ENCODE measurements at places on chromosomes 12 and 14.

- no peak for DNase-seq
These were observed 181.6 kb upstream of the FOXN3 start for GRCh38 chr14:89598548-89599186.

DNA sequence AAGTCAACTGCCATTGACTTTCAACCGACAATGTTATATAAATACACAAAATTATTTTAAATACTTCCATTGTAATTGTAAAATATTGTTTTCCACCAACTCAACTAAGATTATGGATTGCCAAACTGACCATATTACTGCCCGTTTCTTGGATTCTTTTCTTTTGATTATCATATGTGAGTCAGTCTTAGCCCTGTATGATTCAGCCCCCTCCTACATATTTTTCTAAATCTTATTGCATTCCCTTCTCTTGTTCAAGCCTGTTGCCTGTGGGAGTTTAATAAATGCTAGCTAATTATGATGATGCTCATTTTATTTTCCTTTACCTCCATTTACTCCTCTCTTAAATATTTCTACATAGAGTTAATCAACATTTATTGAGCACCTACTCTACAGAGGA, 6.8 kb downstream of the RASSF9 start:
- DNase-seq = no peak

DNA sequence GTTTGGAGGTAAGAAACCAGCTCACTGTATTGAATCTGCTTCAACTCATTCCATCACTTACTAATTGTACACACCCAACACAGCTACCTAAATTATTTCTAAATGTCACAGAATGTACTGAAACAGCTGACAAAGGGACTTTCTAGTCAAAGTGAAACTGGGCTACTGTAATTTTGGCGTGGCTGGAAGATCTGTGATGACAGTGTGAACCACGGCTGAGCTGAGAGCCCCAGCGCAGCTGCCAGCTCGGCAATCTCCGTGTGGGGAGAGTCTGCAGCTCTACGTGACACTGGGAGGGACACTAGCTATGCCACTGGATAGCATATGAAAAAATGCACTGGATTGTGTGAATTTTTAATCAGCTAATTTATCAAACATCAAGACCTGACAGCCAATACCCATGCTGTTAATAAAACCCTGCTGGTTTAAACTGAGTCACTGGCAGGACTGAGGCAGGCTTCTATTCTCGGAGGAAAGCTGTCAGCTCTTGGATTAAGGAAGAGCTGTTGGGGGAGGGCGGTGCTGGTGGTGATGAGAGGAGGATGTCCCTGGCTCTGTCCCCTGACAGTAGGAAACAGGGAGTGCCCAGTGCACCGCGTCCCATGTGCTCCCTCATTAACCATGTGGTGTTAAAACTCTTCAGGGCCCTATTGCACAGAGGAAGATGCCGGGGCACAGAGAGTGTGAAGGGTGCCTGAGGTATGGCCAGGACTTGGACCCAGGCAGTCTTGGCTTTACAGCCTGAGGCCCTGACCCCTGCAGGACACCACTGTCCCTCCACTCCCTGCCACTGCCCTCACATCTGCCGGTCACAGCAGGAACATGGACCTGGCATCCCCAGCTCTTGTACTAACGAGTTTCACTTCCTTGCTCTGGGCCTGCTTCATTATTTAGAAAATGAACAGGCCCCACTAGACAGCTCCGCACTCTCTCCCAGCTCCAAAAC, 13.3 kb downstream of the SLC15A4 start:
- DNase-seq = no peak

DNA sequence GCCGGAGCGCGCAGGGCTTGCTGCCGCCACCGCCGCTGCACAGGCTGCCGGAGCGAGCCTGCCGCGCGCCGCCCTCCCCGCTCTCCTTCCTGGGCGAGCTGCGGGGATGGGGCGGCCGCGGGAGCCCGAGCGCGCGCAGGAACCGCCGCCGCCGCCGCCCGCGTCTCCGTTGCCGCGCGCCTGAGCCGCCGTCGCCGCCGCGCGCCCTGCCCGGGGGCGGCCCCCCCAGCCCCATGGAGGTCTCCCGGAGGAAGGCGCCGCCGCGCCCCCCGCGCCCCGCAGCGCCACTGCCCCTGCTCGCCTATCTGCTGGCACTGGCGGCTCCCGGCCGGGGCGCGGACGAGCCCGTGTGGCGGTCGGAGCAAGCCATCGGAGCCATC, 352 bp downstream of the PLXNC1 start:
- DNase-seq = no peak

- DNase-seq = no peak
These were observed 18.6 kb downstream of the GPRC5A start for GRCh38 chr12:12909995-12910420.

DNA sequence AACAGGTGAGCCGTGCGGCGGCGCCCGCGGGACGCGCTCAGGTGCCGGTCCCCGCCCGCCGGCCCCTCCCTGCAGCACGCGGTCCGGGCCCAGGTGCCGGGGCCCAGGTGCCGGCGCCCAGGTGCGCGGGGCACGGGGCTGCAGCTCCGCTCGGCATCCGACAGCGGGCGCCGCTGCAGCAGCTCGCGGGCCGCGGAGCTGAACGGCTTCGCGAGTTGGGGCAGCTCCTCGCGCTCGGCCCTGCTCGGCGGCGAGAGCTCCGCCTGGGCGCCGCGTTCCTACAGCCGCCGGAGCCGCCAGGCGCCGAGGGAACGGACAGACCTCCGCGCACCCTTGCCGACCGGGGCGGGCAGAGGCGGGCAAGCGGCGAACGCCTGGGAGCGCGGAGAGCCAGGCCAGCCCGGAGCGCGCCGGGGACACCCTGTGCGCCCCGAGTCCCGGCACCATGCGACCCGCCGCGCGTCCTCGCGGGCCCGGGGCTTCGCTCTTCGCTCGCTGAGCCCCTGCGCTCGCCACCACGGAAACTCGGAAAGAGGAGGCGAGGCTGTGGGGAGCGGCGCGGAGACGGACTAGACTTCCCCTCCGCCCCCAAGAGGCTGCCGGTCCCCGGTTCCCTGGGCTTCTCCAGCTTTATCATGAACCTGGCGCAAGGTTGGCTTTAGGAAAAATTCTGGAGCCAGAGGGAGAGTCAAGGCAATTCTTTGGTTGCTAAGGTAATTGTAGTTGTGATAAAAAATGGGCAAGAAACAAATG, at the start of gene RGS6:
Gene RGS6 (plus strand): TSS at position 201 of the 753 bp plus-strand sequence.
- DNase-seq = peak; percentile 22

GRCh38 chr12:54463034-54463433, 10.4 kb downstream of the GTSF1 start:
- DNase-seq = no peak

DNA sequence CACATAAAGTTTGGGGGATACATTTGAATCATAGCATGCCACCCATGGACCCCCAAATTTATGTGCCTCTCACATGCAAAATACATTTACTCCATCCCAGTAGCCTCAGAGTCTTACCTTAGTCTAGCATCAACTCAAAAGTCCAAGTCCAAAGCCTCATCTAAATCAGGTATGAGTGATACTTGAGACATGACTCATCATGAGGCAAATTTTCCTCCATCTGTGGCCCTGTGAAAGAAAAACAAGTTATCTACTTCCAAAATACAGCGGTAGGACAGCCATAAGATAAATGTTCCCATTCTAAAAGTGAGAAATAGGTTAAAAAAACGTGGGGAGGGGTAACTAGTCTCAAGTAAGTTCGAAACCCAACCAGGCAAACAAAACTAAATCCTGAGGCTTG, 444.2 kb downstream of the SNAPC1 start:
- no peak for DNase-seq

DNA sequence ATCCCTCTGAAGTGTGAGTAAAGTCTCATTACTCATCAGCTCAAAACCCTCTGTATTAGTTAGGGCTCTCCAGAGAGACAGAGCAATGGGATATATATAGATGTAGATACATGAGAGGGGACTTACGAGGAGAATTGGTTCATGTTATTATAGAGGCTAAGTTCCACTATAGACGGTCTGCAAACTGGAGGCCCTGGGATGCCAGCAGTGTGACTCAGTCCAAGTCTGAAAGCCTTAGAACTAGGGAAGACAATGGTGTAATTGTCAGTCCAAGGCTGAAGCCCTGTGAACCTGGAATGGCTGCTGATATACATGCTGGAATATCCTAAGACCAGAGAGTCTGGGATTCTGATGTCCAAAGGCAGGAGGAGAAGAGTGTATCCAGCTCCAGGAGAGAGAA, 57.3 kb upstream of the CEP83 start:
- DNase-seq = no peak

- DNase-seq = no peak
These were observed 111.8 kb downstream of the CAPZA3 start for GRCh38 chr12:18849761-18850160.

GRCh38 chr12:122021193-122021821, 377 bp upstream of the BCL7A start:
- DNase-seq = peak; percentile 19

GRCh38 chr12:49974231-49974675, 1.5 kb downstream of the AQP6 start:
- DNase-seq = no peak

- no peak for DNase-seq
These were observed 54.2 kb upstream of the GPATCH2L start for GRCh38 chr14:76097547-76097946.

DNA sequence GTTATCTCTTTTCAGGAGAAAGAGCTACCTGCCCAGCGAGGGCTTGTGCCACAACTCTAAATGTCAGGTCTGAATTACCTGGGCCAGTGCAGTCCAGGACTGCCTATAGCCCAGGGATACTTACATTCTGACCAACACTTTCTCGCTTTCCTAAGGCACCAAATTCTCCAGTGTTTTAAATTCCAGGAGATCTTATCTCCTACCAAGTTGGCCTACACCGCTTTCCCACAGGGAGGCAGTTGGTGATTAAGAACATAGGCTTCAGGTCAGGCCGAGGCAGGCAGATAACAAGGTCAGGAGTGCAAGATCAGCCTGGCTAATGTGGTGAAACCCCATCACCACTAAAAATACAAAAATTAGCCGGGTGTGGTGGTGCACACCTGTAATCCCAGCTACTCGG, 41.1 kb downstream of the RPS29 start:
- DNase-seq = no peak

GRCh38 chr14:100330007-100330344, 6.8 kb downstream of the SLC25A47 start:
- DNase-seq = no peak

GRCh38 chr14:105746124-105746514, 219.7 kb downstream of the TMEM121 start:
- DNase-seq = no peak

DNA sequence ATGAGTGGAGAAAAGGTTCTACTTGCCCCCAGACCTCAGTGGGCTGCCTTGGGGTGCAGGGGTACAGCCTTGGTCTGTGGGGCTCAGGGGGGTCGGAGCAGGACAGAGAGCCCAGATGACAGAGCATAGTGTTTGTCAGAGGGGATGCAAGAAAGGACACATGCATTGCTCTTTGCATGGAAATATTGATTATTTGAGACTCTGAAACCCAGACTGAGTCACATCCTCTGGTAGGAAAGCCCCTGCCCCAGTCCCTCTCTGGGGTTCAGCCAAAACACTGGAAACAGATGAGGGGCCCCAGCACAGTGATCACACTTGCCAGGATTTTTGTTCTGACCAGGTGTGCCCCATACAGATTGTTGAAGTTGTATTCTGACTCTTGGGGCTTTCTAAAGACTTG, 1094.4 kb downstream of the BCL11B start:
- DNase-seq = peak; percentile 85

DNA sequence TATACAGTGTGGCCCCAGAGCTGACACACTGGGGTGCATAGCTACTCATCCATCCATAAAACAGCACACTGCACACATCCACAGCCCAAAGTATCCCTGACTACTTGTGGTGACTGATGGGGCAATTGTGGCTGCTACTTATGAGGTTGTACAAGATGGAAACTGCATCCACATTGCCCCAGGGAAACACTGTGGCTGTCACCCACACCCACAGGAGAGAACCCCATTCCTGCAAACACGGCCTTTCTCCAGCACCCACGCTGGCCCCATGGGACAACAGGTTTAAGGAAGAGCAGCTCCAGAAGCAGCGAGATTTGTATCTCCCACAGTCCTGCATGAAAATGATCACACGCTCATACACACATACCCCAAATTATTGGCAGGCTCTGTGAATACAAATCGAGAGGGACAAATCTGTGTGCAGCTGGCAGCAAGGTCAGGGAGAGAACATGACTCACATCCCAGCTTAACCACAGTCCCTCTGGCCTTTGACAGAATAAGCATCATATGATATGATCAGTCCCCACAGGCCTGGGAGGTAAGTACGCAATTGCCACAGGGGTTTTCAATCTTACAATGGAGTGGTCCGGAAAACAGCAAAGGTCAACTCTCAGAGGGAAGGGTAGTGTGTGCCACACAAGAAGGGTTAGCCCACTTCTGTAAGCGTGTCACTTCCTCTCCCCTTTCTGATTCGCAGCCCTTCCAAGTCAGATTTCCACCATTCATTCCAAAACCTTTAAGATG, 61.9 kb downstream of the ESR2 start:
- no peak for DNase-seq

- DNase-seq = no peak
These were observed 23.8 kb upstream of the JPH4 start for GRCh38 chr14:23602181-23603095.

- DNase-seq = no peak
These were observed 65.3 kb downstream of the FOXN3 start for GRCh38 chr14:89351516-89352404.

GRCh38 chr12:18148961-18149360, 59.0 kb upstream of the RERGL start:
- DNase-seq = no peak

GRCh38 chr12:16349131-16349460, 1.7 kb downstream of the MGST1 start:
- DNase-seq = no peak

- peak; percentile 85 for DNase-seq
These were observed at the start of gene BATF for GRCh38 chr14:75522224-75522982. Gene BATF, plus strand, starts transcription at chr14:75522469. Its CDS starts 214 bp downstream, at chr14:75522683.

- no peak for DNase-seq
These were observed 594 bp upstream of the CEP170B start for GRCh38 chr14:104864267-104865080.

DNA sequence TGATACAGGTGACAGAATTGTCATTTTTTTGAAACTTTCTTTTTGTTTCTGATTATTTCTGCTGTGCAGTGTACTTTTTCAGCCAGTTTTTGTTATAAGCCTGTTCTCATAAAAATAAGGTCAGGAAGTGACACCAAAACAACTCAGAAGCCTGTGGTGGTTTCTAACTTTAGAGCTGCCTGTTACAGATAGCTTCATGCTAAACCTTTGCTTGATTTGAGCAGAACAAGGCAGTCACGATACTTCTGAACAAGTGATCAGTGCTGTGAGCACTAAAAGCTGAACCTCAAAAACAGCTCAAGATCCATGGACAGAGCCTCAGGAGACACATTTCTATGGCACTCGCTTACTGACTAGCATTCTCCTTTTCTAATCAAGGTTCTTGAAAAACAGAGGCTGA, 82.0 kb downstream of the PRKCH start:
- DNase-seq = no peak

DNA sequence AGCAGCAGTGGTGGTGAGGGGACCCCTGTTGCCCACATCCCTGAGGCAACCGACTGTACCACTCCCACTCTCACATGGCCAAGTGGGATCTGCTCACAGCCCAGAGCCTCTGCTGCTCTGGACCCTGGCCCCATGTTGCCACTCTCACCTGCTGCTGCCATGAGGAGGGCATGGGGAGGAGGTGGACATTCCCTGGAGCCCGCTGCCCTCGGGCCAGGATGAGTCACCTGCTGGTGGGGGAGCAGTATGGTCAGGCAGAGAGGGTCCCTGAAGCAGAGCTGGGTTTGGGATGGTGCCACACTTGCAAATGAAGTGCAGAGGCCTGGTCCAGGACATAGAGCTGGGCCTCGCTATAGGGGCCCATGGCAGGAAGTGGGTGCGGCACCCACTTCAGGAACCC, 26.1 kb downstream of the SDR9C7 start:
- no peak for DNase-seq

- DNase-seq = no peak
These were observed 57.5 kb downstream of the ZNF664 start for GRCh38 chr12:124030510-124030909.

- DNase-seq = no peak
These were observed 1.9 kb downstream of the SRGAP1 start for GRCh38 chr12:63846238-63846967.

All from stimulated activated CD4-positive, alpha-beta T cell treated with anti-CD3 and anti-CD28 coated beads, Interleukin-4, amount 100 ng/mL, for 4 hours (primary cell).